Nephron progenitor cell (in vitro differentiated cells): ENCODE measurements at places on chromosomes 3 and 15.

DNA sequence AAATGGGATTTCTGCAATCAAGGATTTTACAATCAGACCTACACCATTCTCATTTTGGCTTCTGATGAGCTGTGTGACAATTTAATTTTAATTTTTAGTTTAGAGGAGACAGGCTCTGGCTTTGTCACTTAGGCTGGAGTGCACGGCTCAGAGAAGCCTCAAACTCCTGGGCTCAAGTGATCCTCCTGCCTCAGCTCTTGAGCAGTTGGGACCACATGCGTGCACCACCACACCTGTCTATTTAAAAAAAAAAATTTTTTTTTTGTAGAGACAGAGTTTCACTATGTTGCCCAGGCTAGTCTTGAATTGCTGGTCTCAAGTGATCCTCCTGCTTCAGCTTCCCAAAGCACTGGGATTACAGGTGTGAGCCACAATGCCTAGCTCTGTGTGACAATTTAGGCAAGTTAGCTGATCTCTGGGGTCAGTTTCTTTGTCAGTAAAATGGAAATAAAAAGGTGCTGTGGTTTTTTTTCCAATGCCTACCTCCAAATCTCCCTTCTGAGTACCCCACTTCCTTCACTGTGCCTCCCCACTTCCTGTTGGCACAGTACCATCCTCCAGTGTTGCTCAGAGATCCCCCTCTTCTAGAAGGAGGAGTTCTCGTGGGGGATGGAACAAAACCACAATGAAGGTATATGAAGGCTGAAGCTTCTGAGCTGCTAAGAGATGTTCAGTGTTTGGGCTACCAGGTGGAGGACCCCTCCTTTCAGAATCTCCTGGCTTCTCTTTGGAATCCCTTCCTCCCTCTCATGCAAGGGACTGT, 54.1 kb upstream of the GSK3B start:
- peaks cover 14% of the 10 kb centered on the region for H3K4me1 ChIP-seq
- no peaks in the 10 kb centered on the region for H3K27me3 ChIP-seq
- DNase-seq = no peak
- no peak overlapping the region for H3K4me3 ChIP-seq
- H3K27ac ChIP-seq = peak overlapping the region; percentile 44

GRCh38 chr15:68488290-68488689, 56.3 kb upstream of the ITGA11 start:
- H3K27me3 ChIP-seq = peaks cover 29% of the 10 kb centered on the region
- peaks cover 40% of the 10 kb centered on the region for H3K4me1 ChIP-seq
- H3K27ac ChIP-seq = no peak overlapping the region
- no peak overlapping the region for H3K4me3 ChIP-seq

- no peak overlapping the region for H3K4me3 ChIP-seq
- H3K4me1 ChIP-seq = peaks cover 51% of the 10 kb centered on the region
- DNase-seq = no peak
- H3K27ac ChIP-seq = peak overlapping the region; percentile 90
- no peaks in the 10 kb centered on the region for H3K27me3 ChIP-seq
These were observed 84.2 kb upstream of the TBL1XR1 start for GRCh38 chr3:177281292-177282118.

DNA sequence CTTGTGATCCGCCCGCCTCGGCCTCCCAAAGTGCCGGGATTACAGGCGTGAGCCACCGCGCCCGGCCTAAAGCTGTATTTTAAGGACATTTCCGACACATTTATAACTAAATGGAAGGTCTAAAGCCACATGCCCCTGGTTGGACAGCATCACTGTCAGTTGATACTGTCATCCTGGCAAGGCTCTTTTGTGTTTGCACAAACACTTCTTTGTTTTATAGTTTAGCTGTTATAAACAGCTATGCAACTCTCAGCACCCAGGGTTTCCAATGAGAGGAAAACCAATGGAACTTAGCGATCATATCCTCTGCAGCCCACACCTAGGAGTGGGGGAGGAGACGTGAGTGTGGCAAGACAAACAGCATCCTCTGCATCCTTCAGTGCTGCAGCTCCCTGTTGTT, 19.7 kb downstream of the NIPA1 start:
- DNase-seq = no peak
- H3K36me3 ChIP-seq = peaks cover under 1% of the 10 kb centered on the region
- no peak overlapping the region for H3K4me3 ChIP-seq
- H3K4me1 ChIP-seq = peaks cover 7% of the 10 kb centered on the region

GRCh38 chr3:12695112-12695511, 31.2 kb upstream of the RAF1 start:
- no peak overlapping the region for H3K4me3 ChIP-seq
- H3K27ac ChIP-seq = no peak overlapping the region
- no peak for DNase-seq
- H3K36me3 ChIP-seq = no peaks in the 10 kb centered on the region

- H3K27ac ChIP-seq = no peak overlapping the region
- H3K27me3 ChIP-seq = no peaks in the 10 kb centered on the region
- no peaks in the 10 kb centered on the region for H3K36me3 ChIP-seq
These were observed 201.1 kb upstream of the LPP start for GRCh38 chr3:187952849-187953248.

DNA sequence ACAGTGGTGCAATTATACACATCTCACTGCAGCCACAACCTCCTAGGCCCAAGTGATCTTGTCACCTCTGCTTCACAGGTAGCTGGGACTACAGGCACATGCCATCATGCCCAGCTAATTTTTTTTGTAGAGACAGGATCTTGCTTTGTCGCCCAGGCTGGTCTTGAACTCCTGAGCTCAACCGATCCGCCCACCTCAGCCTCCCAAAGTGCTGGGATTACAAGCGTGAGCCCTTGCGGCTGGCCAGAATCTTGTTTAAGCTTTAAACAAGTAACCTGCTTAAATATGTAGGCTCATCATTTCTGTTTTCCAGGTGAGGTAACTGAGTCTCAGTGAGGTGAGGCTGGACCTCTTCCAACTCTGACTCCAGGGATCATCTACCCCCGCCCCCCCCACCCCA, 7.7 kb upstream of the PSTPIP1 start:
- peaks cover 11% of the 10 kb centered on the region for H3K27me3 ChIP-seq
- H3K4me1 ChIP-seq = peaks cover 68% of the 10 kb centered on the region
- no peak overlapping the region for H3K4me3 ChIP-seq
- no peak for DNase-seq

GRCh38 chr15:101439285-101439919, 50.1 kb downstream of the PCSK6 start:
- H3K36me3 ChIP-seq = peaks cover 5% of the 10 kb centered on the region
- H3K4me3 ChIP-seq = no peak overlapping the region
- H3K27ac ChIP-seq = no peak overlapping the region
- no peak for DNase-seq

DNA sequence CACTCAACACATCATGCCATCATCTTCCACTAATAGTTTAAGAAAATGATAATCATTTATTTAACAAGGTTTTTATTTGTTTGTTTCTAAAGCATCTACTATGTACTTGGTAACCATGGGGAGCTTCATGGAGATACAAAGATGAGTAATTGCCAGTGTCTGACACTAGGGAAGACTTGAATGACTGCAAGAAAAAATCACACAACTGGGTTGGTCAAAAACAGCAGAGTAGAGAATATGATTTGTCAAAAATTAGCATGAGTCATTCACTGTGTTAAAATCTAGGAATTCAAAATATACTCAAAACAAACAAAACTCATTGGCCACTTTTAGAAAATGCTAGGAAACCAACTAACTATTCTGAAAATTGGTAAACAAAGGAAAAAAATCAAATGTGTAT, 6.3 kb downstream of the BNC1 start:
- H3K27ac ChIP-seq = no peak overlapping the region
- H3K36me3 ChIP-seq = no peaks in the 10 kb centered on the region
- DNase-seq = no peak

DNA sequence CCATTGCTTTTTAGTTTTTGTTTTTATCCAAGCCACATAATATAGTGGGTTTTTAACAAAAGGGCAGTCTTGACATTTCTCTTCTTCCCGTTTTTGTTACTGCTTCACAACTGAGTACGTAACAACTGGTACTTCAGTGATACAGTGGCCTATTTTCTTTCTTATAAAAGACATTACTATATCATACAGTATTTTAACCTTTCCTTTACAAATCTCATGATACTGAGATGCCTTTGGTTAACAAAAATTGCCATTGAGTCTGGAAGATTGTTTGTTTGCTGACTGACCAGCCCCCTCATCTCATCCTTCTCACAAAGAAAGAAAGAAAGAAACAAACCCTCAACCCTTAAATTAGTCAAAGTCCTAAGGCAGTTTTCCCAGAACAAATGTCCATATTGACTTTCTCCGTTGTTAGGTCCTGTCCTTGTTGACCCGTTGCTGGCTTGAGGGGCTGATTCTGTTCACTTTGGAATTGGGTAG, 77.0 kb upstream of the SAMMSON start:
- peaks cover 8% of the 10 kb centered on the region for H3K27me3 ChIP-seq
- no peaks in the 10 kb centered on the region for H3K4me1 ChIP-seq
- no peak overlapping the region for H3K27ac ChIP-seq
- no peak for DNase-seq
- no peaks in the 10 kb centered on the region for H3K36me3 ChIP-seq

- peaks cover 34% of the 10 kb centered on the region for H3K4me1 ChIP-seq
- H3K27me3 ChIP-seq = peaks cover 4% of the 10 kb centered on the region
- no peak for DNase-seq
- no peaks in the 10 kb centered on the region for H3K36me3 ChIP-seq
- no peak overlapping the region for H3K27ac ChIP-seq
- no peak overlapping the region for H3K4me3 ChIP-seq
These were observed 43.5 kb upstream of the UBE2E1 start for GRCh38 chr3:23762214-23762613.

- H3K27ac ChIP-seq = no peak overlapping the region
- peaks cover 13% of the 10 kb centered on the region for H3K27me3 ChIP-seq
- peaks cover 21% of the 10 kb centered on the region for H3K4me1 ChIP-seq
- H3K36me3 ChIP-seq = no peaks in the 10 kb centered on the region
- no peak for DNase-seq
These were observed 327.2 kb downstream of the LRTM1 start for GRCh38 chr3:54600441-54601204.

GRCh38 chr15:97984157-97984556, 23.7 kb downstream of the ARRDC4 start:
- DNase-seq = no peak
- H3K4me3 ChIP-seq = no peak overlapping the region
- H3K27me3 ChIP-seq = peaks cover 10% of the 10 kb centered on the region

DNA sequence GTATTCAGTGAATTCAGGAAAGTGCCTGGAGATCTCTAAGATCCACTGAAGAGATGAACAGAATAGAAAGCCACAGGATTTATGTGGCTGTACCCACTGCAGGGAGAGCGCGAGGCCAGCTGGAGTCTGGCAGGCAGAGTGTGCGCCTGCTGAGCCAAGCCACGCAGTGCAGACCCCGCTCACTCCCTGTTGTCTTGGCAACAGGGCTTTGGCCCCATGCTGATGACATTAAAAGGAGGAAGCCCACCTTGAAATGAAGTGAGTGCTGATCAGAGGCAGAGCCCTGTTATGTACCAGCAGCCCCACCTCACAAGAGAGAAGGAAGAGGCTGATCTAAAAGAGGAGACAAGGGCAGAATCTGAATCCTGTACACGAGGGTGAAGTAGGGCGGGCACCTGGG, 36.7 kb downstream of the PXYLP1 start:
- no peak for DNase-seq

GRCh38 chr3:147383617-147384016, 22.7 kb downstream of the ZIC4 start:
- H3K27me3 ChIP-seq = peaks cover 98% of the 10 kb centered on the region
- no peaks in the 10 kb centered on the region for H3K36me3 ChIP-seq
- no peak for DNase-seq
- H3K4me1 ChIP-seq = peaks cover 22% of the 10 kb centered on the region
- H3K27ac ChIP-seq = no peak overlapping the region

DNA sequence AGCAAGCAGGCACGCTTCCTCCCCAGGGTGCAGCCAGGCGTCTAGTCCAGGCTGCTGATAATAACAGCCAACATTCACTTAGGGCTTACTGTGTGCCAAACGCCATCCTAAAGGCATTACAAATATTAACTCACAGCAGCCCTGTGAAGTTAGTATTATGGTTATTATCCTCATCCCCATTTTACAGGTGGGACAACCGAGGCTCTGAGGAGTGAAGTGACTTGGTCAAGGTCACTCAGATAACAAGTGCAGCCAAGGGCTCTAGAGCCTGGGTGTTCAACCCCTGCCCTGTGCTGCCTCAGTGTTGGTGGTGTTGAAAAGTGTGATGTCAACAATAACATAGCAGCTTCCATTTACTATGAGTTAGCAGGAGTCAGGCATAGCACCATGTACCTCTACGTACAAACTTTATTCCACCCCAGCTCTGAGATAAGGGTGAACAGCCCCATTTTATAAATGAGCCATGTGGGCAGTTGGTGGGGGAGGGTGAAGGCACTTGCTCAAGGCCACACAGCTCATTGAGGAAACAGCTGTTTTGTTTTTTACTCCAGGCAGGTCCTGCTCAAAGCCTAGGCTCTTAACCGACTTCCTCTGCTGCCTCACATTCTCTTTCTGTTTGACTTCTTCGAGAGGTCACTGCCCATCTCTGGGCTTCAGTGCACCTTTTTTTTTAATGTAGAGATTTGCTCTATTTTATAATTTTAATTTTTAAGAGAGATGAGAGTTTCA, 24.0 kb upstream of the TRH start:
- peaks cover 30% of the 10 kb centered on the region for H3K4me1 ChIP-seq
- H3K4me3 ChIP-seq = no peak overlapping the region
- no peak overlapping the region for H3K27ac ChIP-seq
- H3K27me3 ChIP-seq = peaks cover 29% of the 10 kb centered on the region

GRCh38 chr3:113271189-113271588, 59.8 kb downstream of the BOC start:
- H3K4me1 ChIP-seq = peaks cover 85% of the 10 kb centered on the region
- peaks cover 94% of the 10 kb centered on the region for H3K36me3 ChIP-seq
- DNase-seq = no peak
- H3K27me3 ChIP-seq = peaks cover 7% of the 10 kb centered on the region

- no peaks in the 10 kb centered on the region for H3K4me1 ChIP-seq
- peaks cover 32% of the 10 kb centered on the region for H3K27me3 ChIP-seq
- no peaks in the 10 kb centered on the region for H3K36me3 ChIP-seq
- no peak for DNase-seq
These were observed 19.0 kb upstream of the SLC25A36 start for GRCh38 chr3:140922634-140923033.

DNA sequence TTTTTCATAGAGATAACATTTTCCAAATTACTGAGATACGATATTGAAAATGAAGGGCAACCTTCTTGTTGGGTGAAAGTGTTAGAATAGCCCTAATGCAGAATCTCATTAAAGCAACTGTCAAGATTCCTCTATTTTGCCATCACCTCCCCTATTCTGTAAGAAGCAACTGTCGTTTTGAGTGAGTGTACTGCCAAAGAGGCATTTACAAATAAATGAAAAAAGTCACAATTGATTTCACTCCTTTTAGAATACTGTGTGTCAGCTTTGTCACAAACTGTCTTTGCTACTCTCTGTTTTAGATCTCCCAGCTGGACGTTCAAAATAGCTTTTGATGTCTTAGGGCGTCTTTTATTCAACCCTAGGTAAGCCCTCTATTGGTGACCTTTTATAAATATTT, 322.8 kb upstream of the NAALADL2 start:
- H3K36me3 ChIP-seq = no peaks in the 10 kb centered on the region
- H3K4me3 ChIP-seq = no peak overlapping the region
- no peaks in the 10 kb centered on the region for H3K27me3 ChIP-seq

GRCh38 chr15:92902737-92903593, 2.8 kb downstream of the CHD2 start:
- peak overlapping the region; percentile 100 for H3K27ac ChIP-seq
- H3K4me1 ChIP-seq = peaks cover 48% of the 10 kb centered on the region
- peaks cover 54% of the 10 kb centered on the region for H3K36me3 ChIP-seq
- peak overlapping the region; percentile 95 for H3K4me3 ChIP-seq
- H3K27me3 ChIP-seq = no peaks in the 10 kb centered on the region

GRCh38 chr15:66698318-66698961, 3.6 kb upstream of the SMAD6 start:
- H3K4me3 ChIP-seq = no peak overlapping the region
- H3K27me3 ChIP-seq = peaks cover 3% of the 10 kb centered on the region
- no peak overlapping the region for H3K27ac ChIP-seq
- peak; percentile 76 for DNase-seq
- no peaks in the 10 kb centered on the region for H3K36me3 ChIP-seq
- H3K4me1 ChIP-seq = peaks cover 47% of the 10 kb centered on the region
